ENCODE measurements at places on chromosomes 5 and 9. TPM values are rescaled to one million over a fixed set of nuclear protein-coding genes. Genes with fewer than 3 reads are reported as not detected.

GRCh38 chr9:33318781-33319180, 28.5 kb downstream of the NFX1 start:
- no peak for DNase-seq

- no peak for DNase-seq
Observed at GRCh38 chr9:86075132-86076109, 23.9 kb downstream of the GOLM1 start.

DNA sequence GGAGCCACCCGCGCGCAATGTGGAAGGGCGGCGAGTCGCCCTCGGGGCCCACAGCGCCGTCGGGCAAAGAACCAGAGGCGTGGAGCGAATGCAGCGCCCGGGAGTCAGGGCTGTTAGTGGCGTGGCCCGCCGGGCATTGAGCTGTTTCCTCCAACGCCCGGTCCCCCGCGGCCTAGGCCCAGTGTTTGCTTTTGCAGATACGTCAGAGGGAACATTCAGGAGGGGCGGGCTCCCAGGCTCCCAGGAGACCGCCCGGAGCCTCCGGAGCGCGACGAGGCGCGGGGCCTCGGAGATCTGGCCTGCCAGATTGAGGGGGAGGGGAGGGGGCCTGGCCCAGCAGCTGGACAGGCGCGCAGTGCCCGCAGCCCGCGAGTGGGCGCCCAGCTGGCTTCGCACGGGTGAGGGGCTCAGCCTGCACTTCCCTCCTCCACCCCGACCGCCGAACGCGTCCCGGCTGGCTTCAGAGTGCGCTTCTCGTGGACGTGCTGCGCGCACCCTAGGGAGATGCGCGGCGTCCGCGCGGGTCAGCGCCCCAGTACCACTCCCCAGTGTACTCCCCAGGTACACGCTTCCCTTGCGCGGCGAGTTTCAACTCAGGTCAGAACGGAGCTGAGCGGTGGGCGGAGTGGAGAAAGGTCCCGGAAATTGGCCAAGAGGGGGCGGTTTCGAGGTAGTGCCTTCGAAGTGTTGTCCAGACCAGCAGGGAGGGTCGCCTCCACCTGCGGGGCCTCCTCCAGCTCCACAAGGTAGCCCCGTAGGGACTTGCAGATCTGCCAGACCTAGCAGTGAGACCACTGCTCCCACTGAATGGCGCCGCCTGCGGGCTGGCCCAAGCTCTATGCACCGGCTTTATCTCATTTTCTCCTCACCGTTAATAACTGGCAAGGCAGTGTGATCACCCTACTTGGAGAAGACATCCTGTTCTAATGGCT, 130.4 kb downstream of the TMEM174 start:
- no peak for DNase-seq

DNA sequence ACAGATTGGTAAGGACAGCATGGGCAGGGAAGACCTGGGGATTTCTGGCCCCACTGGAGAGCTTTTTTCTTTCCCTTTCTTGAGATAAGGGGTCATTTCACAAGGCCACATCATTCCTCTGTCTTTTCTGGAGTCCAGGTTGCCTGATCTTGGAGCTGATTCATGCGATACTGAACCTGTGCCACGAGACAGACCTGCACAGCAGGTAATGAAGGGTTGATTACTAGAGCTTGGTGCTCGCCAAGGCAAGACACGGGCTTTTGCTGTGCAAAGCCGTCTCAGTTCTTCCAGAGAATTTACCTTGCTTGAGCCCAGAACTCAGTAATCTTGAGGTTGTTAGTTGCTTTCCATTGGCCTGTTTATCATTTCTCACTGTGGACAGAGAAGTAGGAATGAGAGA, 39.2 kb downstream of the NUP188 start:
- DNase-seq, result no peak

GRCh38 chr5:87339986-87340385, 72.3 kb downstream of the RASA1 start:
- DNase-seq, result no peak

GRCh38 chr5:152560512-152561137, 155.5 kb upstream of the NMUR2 start:
- peak; percentile 45 for DNase-seq

GRCh38 chr5:122984425-122984824, 52.1 kb downstream of the PPIC start:
- DNase-seq, result no peak

DNA sequence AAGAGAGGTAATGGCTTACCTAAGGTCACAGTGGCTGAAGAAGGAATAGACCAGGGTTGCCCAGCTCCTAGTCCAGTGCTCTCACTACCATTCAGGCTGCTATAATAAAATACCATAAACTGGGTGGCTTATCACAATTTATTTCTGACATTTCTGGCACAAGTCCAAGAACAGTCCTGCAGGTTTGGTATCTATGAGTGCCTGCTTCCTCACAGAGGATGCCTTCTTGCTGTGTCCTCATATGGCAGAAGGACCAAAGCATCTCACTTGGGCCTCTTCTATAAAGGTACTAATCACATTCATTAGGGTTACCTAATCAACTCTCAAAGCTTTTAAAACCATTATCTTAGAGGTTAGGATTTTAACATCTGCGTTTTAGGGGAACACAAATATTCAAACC, 17.2 kb downstream of the STARD4 start:
- no peak for DNase-seq

NAIF1 gene
- polyA plus RNA-seq, result 10.4 TPM

ADAM19 gene
- polyA plus RNA-seq, result 9.8 TPM

SLC45A2 gene
- 0.96 TPM for polyA plus RNA-seq

CORO2A gene
- 2.6 TPM for polyA plus RNA-seq

RORB gene
- polyA plus RNA-seq, result 0.17 TPM

CMBL gene
- polyA plus RNA-seq, result 48.9 TPM

ORM2 gene
- not detected for polyA plus RNA-seq

FAM163B gene
- polyA plus RNA-seq, result 0.25 TPM

Data from renal pelvis (tissue), 12 donors.